ENCODE measurements at places on chromosomes 6 and 20.
A peak's percentile ranks its signal among the peaks of the same experiment; 100 is the strongest.

DNA sequence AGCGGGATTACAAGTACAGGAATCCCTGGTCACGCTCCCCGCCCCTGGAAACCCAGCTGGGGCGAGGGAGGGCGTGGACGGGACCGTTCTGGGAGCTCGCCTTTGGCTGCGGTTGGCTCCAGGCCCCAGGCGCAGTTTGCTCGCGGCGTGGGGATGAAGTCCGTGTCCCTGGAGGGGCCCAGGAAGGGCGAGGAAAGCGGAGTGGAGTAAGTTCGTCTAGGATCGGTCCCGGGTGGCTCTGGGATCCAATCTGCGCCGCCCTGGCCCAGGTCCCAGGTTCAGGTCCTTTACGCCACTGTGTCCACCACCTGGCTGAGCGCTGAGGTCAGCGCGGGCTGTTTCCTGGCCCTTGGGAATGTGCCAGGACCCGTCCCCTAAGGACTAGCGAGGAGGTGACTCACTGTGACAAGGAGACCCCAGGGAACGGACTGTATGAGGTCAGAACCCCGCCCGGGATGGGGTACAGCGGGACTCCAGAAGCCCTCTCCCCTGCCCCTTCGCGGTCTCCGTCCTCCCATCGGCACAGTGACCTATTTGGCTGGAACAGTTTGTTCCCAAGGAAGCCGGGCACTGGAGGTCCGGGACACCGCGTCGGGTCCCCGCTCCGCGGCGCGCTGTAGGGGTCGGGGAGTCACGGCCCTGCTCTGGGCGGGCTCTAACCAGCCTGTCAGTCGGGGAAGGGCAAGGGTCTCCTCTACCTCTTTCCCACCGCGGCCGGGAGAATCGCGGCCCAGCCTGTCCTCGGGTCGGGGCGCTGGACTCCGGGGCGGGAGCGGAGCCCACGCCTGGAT, 724 bp downstream of the CDKN1A start:
- DNase-seq: peak; percentile 68

- peak; percentile 28 for DNase-seq
These were observed 984 bp downstream of the TFAP2C start for GRCh38 chr20:56630086-56630493.

DNA sequence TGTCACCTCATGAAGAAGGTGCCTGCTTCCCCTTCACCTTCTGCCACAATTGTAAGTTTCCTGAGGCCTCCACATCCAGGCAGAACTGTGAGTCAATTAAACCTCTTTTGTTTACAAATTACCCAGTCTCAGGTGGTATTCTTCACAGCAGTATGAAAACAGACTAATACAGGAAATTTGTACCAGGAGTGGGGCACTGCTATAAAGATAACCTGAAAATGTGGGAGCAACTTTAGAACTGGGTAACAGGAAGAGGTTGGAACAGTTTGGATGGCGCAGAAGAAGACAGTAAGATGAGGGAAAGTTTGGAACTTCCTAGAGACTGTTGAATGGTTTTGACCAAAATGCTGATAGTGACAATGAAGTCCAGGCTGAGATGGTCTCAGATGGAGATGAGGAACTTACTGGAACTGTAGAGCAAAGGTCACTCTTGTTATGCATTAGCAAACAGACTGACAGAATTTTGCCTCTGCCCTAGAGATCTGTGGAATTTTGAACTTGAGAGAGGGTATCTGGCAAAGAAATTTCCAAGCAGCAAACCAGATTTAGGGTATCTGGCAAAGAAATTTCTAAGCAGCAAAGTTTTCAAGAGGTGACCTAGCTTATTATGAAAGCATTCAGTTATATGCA, 23.5 kb upstream of the COL21A1 start:
- no peak for DNase-seq

DNA sequence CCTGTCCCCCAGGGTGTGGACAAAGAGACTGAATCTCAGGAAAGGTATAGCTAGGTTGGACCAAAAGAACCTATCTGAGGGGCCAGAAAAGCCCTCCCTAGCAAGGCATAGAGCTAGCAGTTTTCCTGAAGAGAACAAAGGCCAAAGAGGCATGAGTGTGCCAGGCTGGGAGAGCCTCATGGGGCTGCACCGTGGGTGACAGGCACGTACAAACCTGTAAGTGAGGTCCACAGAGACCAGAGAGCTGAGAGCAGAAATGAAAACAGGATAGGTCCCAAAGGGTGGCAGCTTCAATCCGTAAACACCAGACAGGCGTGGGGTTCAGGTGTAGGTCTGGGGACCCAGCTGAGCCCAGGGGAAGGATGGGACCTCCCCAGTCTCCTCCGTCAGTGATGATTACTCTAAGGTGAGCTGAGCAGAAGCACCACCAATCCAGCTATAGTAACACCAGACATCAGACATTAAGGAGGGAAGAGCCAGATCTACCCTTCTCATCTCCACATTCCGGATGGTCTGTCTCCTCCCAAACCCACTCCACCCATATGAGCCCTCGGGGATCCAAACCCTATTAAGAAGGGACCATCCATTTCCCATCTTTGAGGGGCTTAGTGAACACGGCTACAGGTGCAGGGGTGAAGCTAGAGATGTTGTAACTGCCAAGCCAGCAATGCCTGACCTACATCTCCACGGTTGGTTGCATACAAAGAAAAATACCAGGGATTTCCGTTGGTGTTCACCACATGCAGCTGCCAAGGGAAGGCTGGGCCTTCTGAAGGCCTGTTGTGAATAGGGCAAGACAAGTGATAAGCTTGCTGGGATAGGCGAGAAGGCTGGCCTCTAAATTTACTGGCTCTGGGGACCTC, 38.3 kb downstream of the BCL2L1 start:
- no peak for DNase-seq

DNA sequence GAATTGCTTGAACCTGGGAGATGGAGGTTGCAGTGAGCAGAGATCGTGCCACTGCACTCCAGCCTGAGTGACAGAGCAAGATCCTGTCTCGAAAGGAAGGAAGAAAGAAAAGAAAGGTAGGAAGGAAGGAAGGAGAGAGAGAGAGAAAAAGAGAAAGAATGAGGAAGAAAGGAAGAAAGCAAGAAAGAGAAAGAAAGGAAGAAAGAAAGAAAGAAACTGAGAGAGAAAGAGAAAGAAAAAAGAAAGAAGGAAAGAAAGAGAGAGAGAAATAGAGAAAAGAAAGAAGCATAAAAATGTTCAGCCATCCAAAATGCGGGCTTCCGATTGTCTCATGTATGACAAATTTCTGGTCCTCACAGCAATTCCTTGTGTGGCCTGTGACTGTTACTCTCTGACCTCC, 22.8 kb downstream of the MUC22 start:
- DNase-seq: no peak

GRCh38 chr20:47318586-47319516, 37.6 kb downstream of the ZMYND8 start:
- DNase-seq: peak; percentile 82

DNA sequence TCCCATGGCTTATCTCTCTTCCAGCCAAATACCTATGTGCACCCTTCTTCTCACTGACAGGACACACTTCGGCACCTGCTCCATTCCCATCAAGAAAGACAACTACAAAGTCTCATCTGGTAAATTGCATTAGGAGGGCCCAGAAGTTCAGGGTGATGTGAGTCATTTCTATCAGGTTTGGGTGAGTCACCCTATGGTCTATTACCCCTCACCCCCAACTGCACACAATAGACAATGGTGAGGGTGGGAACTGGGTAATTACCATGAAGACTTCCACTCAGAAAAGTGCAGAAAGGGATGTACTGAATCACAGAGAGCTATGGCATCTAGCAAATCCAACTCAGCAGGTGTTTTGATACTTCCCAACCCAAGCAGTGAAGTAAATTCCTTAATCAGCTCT, 54.8 kb downstream of the OPN5 start:
- DNase-seq: no peak
